Amygdala (tissue), 56 donors: ENCODE measurements at places on chromosomes 12 and 14.

GRCh38 chr14:64293976-64294671 lies at the start of gene ESR2:
TSS of gene ESR2 (minus strand) at chr14:64294371. CDS start at chr14:64282985, 11,386 bp downstream.
- no peak for DNase-seq

DNA sequence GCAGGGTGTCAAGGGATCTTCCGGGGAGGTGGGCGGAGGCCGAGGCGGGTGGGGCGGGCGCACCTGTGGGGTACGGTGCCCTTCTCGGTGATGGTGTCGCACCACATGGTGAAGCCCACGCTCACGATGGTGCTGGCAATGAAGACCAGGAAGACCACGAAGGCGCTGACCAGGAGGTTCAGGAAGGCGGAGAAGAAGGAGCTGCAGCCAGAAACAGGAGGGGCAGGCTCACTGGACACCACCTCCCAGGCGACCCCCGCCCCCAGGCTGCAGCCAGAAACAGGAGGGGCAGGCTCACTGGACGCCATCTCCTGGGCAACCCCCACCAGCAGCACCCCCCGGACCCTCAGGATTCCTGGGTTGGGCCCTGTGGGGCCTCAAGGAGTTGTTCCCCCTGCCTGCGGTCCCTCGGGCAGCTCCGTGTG lies 7.6 kb downstream of the TMEM179 start:
- no peak for DNase-seq

DNA sequence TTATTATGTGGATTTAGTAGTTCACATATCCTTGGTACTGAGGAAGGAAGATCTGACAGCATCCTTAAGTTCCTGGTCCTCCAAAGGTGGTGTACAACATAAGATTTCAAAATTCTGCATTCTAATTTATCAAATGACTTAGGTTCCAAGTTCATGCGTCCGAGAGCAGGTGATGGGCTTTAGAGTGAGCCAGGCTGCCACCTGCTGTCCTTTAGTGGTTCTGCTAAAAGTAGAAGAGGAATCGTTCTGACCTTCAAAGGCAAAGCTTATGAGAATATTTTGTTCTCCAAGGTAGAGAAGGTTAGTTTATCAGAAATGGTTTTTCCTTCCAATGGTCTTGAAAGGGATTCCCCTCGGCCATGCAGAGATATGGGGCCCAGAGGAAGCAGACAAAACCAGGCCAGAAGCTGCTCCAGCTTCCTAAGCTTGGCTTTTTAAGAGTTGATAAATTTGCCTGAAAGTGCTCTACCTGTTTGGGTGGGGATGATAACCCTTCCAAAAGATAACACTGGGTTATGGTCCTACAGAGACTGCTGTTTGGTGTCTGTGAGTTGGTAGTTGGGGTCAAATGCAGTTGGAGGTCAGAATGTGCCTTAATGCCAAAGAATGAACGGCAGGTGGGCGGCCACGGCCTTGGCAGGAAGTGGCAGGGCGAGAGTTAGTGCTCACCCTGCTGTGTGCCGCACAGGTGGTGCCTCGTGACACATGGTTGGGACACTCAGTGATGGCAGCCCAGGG lies 29.1 kb upstream of the LRTM2 start:
- no peak for DNase-seq

DNA sequence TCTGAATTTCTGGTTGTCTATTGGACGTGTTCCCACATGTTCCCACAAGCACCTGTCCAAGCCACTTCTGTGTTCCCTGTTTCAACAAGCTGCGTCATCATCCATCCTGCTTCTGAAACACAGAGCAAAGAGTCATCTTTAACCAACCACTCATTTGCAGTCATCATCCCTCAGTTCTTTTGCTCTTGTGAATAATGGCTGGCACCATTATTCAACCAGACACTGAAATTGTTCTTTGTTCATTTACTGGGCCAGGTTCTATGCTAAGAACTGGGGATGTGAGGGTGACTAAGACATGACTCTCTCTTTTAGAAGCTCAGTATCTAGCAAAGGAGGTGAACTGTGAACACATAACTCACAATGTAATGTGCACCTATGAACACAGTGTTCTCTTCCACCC lies 40.7 kb upstream of the ANO4 start:
- DNase-seq = no peak
